Cortex of kidney (tissue), 1 donor: ENCODE measurements at places on chromosomes 16 and 17.

- DNase-seq: no peak
Measured at GRCh38 chr16:48013491-48013901, 142.3 kb downstream of the ABCC12 start.

DNA sequence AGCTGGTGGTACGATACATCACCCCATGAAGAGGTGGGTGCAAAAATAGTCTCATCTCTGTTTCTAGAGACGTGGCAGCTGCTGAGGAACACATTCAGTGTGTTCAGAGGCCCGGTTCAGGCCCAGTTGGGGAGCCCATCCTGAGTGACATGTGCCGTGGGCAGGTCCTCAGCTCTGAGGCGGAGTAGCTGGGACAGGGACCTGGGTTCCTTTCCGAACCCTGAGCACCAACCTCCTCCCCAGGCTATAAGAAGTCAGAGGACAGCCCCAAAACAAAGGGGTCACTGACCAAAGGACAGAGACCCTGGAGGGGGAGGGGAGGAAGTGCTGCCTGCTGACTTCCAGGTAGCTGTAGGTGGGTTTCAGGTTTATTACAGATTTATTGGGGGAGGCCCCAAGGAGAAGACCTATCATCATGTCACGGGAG is 5.1 kb downstream of the LDHD start:
- no peak for DNase-seq

GRCh38 chr17:59607817-59608403 is 11.8 kb upstream of the CLTC start:
- no peak for DNase-seq

- no peak for DNase-seq
Measured at GRCh38 chr17:30219315-30219714, 16.2 kb downstream of the SLC6A4 start.

- no peak for DNase-seq
Measured at GRCh38 chr17:48871551-48872351, 20.8 kb upstream of the ATP5MC1 start.

DNA sequence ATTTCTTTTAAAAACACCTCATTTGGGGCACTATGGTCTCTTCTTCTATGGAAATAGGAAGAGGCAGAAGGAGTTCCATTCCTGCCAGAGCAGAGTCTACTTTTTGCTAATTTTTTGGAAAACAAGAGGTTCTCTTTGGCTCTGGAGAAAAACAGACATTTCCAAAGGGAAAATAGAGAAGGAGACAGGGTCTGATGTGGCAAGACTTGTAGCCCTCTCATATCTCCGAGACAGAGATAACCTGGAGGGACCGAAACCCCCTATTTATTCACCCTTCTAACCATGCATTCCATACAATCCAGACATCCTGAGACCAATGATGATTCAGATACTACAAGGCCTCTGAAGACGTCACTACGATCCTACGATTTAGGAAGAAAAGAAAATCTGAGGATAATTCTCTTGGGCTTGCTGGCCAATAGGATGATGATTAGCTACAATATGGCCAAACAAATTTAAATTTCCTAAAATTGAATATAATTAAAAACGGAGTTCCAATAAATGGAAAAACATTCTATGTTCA is 70.2 kb downstream of the HIC1 start:
- no peak for DNase-seq

GRCh38 chr16:57818377-57819064 is 16.2 kb upstream of the KIFC3 start:
- DNase-seq: no peak

GRCh38 chr16:71732587-71732986 is 8.1 kb upstream of the PHLPP2 start:
- DNase-seq: no peak

DNA sequence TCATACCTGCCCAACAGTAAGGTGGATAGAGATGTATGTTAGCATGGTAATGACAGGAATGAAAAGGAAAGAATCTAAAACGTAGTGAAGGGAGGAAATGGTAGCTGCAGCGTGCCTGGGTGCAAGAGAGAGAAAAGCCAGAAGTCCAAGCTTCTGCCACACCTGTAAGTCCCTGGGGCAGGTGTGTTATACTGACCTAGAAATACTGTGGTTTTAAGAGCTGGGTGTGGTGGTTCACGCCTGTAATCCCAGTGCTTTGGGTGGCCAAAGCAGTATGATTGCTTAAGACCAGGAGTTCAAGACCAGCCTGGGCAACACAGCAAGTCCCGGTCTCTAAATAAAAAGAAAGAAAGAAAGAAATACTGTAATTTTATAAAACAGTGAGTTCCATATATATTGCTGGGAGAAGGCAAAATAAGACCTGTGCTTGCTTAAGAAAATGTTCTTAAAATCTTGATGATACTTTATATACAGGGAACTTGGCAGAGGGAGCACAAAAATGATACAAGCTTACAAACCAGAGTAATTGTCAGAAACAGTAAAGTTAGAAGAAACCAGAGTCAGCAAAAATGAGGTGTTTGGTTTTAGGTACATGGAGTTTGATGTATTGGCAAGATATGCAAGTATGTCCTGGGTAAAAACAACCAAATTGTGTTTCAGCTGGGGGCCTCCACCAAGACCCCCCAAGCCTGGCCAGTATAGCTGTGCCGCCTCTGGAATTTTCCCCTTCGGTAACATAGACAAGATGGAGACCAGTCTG is 6.6 kb downstream of the ALOX12 start:
- no peak for DNase-seq

DNA sequence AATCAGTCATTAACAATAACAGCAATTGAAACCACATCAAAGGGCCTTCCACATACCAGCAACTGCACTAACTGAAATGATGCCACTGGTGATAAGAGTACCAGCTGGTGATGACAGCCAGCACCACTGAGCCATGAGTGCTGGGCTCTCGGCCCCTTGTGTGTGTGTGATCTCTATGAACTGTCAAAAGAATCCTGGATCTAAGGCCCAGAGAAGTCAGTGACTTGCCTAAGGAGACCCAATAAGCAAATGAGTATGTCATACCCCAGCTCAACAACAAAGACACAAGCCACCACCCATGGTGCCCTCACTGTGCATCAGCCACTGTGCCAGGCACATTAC is 220.9 kb downstream of the ZNF423 start:
- DNase-seq: no peak

GRCh38 chr16:67506468-67506867 is 22.2 kb upstream of the RIPOR1 start:
- DNase-seq: no peak

- no peak for DNase-seq
Measured at GRCh38 chr17:46192189-46192438, 1.1 kb downstream of the KANSL1 start.

DNA sequence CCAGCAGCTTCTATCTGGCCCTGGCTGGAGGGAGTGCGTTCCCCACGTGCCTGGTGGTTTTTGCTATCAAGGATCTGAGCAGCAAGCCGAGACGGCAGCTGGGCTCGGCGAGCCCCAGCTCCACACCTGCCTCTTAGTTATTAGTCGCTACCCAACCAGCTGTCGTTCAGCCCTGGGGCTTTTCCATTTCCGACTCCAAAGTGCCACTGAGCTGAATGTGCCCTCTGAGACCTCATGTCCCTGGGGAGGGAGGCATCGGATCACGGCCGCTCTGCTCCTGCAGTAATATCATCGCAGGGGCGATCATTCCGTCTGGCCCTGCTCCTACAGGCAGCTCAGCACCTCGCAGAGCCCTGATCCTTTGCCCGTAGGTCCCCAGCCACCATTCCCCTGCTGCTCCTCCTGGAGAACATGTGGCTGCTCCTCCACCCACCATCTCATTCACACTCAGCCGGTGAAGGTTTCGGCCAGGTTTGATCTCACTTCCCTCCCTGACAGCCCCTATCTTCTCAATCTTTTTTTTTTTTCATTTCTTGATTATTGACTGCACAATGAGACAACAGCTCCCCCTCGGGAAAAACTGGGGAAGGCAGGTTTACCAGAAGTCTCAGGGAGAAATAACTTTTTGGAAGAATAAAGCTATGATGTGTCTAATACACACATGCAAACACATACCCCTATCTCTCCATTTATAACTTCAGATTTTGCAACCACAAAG is 86.7 kb downstream of the ZFHX3 start:
- DNase-seq: no peak

GRCh38 chr17:42706732-42707131 is 24.4 kb downstream of the CNTNAP1 start:
- no peak for DNase-seq

DNA sequence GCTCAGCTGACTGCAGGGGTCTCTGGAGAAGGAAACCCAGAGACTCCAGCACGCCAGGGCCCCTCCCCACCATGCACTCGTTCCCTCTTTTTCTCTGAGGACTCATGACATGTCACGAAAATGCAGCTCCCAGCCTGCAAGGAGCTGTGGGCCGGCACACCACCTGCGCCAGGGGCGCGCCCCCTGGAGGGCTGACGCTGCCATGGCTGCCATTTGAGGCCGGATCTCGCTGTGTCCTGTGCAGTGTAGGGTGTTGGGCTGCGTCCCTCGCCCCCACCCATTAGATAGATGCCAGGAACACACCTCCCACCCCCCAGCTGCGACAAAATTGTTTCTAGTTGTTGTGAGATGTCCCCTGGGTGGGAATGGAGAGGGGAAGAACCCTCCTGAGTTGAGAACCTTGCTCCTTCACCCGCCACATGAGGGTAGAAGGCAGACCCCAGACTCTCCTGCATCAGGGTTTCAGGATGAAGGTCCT is 8.2 kb downstream of the SYNGR2 start:
- DNase-seq: no peak

DNA sequence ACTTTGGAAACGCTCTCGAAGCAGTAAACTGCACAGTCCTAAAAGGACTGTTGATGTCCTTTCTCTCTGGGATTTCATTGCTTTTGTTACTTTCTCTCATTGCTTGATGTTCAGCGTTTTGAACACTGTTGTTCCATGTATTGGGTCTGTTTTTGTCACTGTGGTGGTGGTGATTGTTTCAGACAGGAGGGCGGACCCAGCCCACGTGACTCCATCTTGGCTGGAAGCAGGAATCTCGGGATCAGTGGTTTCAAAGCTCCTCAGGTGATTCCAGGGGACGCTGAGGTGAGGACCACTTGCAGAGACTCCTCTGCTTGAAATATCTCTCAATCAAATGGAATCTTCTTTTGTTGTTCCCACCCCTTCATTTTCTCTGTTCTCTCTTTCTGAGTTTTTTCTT is 18.3 kb downstream of the C16orf54 start:
- no peak for DNase-seq

DNA sequence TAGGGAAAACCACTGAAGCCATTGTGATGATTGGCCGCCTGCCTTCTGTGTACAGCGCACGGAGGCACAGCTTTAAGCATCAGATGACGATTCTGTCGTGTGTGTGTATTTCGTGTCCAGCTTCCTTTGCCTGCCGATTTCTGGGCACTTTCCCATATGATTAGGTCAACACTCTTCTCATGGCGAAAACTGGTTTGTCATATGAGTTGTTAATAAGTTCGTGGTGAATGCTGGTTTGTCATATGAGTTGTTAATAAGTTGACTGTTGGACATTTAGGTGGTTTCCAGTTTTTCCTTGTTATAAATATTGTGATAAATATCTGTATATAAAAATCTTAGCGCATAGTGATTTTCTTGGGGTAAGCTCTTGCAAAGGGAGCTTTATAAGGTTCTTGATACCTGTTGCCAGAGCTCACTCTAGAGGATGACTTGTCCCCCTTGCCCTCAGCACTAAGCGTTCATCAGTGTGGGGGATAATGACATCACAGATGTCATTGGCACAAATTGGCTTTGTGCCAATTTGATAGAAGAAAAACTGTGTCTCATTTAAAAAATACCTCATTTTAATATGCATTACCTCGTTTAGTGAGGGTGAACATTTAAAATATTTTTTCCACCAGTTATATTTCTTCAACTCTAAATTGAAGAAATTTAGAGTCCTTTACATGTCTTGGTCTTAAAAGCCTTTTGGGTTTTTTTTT is 40.0 kb downstream of the PGS1 start:
- no peak for DNase-seq

GRCh38 chr17:58785097-58785496 is 29.4 kb downstream of the PPM1E start:
- DNase-seq: no peak

DNA sequence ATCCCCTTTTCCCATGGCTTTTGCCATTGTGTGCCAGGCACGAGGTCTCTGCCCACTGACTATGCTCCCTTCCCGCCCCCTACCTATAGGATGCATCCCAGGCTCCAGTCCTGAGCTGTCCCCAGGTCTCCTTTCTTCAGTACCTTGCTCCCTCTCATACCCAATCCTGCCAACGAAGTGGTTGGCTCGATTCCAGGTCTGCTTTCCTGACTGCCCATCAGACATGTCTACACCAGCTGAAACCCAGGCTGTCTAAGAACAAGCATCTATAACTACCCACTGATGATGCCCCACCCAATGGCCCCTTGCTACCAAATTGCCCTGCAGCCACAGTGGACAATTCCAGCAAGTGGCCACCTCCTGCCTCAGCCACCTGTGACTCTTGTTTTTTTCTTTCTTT is 479.1 kb downstream of the SOX9 start:
- no peak for DNase-seq

DNA sequence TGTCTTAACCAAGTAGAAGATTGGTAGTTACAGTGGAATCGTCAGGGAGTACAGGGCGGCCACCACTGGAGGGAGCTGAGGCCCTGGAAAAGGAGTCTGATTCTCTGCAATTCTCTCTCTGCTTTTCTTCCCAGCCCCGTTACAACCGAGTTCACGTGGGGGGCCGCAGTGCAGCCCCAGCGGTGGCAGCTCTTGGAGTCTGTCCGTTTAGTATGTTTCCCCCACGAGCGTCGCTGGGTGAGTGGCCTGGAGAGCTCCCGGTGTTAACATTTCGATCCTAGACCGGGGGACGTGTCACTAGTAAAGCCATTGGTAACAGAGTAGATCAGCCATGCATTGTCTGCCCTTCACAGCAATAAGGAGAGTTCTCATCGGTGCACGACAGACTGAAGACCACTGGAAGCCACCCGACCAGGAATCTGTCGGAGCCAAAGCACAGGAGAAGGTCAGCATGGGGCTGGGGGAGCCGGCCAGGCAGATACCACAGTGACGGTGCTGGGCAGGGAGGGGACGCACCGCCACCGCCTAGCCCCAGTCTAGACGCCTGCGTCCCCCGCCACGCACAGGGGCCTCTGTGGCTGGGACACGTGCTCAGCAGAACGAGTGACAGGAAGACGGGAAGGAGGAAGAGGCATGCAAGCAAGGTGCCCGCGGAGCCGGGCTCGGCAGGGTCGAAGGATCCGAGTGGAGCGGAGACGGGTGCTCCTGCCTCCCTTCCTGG is 15.7 kb downstream of the SLC16A3 start:
- DNase-seq: no peak

DNA sequence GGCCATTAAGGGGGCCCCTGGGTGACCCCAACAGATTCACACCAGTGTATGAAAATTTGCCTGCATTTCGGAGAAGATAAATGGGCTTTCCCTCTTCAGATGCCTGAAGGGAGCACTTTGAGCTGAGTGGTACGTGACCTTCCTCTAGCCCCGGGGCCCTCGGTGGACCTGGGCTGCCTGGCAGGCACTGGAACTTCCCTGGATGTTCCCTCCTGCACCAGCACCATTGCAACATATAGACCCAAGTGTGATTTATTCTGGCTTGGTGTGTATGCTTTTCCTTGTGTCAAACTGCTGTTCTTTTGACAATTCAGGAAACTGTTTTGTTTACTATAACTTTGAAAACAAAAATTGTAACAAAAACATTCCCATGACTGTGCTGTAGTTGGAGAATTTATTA is 93.8 kb downstream of the TNFRSF13B start:
- DNase-seq: no peak

GRCh38 chr17:45792995-45793755 is 9.1 kb downstream of the CRHR1 start:
- no peak for DNase-seq
